CD8-positive, alpha-beta memory T cell (primary cell): ENCODE measurements at places on chromosomes 4 and X.
A peak's percentile ranks its signal among the peaks of the same experiment; 100 is the strongest.

DNA sequence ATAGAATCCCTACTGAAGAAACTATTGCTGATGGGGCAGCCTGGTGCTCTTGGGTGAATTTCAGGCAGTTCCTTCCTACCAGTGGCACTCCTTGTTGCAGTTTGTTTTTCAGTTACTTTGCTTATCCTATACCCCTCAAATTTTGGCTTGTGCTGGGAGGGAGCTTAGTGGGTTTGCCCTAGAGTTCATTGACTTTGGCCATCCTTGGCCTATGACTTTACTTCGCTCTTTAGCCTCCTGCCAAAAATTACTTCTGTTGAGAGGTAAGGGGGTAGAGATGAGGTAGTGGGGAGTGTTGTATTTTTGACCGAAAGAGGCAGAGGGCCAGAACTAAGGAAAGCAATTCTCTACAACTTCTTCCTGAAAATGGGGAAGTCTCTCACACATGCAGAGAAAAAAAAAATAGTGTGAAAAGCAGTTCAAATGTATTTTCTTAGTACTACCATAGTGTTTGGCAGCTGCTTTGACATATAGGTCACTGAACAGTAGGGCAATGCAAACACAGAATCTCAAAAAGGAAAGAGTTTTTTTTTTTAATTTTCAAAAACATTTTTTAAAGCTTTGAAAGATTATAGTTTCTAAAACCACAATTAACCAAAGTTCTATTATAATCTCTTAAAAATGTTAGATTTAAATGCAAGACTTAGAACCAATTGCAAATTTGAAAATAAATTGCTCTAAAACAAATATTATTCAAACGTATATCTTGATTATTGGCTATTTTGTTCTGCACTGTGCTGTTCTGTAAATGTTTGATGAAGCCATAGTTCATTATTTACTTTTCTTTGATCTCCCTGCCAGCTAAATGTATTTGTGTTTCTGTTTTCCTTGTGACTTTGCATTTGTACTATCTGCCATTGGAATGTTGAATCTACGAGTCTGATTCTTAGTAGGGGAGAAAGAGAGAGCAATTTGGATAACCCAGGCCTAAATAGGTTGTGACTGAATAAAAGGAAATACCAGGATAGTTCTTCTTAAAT is 73.6 kb downstream of the DCK start:
- no peak for DNase-seq

GRCh38 chr4:176810481-176811249 is 17.9 kb upstream of the VEGFC start:
- no peak for DNase-seq

DNA sequence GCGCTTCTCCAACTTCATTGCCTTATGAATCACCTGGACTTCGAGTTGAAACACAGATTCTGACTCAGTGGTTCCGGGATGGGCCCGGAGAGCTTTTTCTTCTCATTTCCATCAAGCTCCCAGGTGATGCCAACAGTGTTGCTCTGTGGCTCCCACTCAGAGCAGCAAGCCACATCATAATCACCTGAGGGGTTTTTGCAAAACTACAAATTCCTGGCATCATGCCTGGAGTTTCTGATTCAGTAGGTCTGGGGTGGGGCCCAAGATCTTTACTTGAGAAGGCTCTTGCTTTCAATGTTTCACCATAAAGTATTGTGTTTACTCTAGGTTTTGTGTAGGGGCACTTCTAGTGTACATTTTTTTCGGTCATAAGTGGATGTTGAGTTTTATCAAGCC is 7.0 kb downstream of the MTM1 start:
- DNase-seq: peak; percentile 41

GRCh38 chr4:18847249-18847890 is 825.8 kb upstream of the LCORL start:
- no peak for DNase-seq

GRCh38 chr4:118400356-118400755 is 47.6 kb upstream of the PRSS12 start:
- DNase-seq: no peak

GRCh38 chrX:41759817-41760216 is 35.8 kb downstream of the GPR82 start:
- DNase-seq: no peak

GRCh38 chr4:72860766-72861165 is 208.8 kb downstream of the COX18 start:
- no peak for DNase-seq

DNA sequence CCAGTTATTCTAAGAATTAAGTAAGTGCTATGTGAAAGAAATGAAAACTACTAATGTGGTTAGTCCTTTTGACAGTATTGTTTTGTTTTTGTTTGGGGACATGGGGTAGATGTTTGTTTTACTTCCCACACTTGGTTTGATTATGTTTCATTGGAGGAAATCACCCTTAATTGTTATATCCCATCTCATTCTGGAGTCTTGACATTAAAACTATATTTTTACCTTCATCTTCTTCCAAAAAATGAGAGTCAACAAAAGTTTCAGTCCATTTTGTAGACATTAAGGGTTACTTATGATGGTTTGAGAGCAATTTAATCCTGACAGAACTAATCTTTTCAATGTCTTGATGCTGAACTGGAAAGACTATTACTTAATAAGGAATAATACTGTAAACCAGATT is 108.7 kb downstream of the GPC3 start:
- DNase-seq: no peak

DNA sequence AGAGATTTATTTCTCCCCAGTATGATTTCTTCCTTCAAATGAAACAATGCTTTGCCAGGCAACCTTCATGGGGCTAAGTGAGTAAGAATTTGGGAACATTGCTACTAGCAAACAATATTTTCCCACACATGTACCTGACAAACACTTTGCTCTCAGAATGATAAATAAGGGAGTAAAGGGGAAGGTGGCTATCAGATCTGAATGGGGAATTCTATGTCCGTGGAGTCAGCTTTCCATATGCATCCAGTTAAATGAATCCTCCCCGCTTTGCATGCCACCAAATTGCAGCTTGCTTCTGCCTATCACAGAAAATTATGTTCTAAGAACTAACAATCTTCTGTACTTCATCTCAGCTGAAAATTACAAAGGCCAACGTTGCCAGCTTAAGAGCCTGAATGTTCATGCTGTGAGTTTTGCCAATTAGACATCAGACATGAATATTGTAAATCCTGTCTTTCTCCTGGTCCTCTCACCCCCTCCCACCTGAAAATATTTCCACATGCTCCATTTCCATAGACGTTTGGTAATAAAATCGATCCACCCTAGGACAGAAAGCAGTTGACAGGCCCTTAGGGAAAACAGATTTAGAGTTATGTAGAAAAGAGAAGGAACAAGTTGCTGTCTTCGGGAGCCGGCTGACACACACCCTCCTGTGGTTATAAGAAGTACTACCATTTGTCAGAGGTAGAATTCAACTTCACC is 6.3 kb downstream of the MEPE start:
- no peak for DNase-seq

- DNase-seq: no peak
Measured at GRCh38 chr4:128800701-128801284, 8.7 kb upstream of the JADE1 start.

- DNase-seq: no peak
Measured at GRCh38 chrX:105451401-105451800, 230.9 kb upstream of the TEX13A start.

- DNase-seq: no peak
Measured at GRCh38 chr4:8184061-8184460, 15.0 kb upstream of the SH3TC1 start.

- DNase-seq: no peak
Measured at GRCh38 chr4:151921386-151921785, 160.6 kb upstream of the GATB start.

- DNase-seq: no peak
Measured at GRCh38 chr4:126850286-126850685, 782.5 kb upstream of the INTU start.

- DNase-seq: no peak
Measured at GRCh38 chrX:87110142-87110541, 407.5 kb upstream of the KLHL4 start.

GRCh38 chr4:71732706-71733105 is 51.2 kb downstream of the GC start:
- no peak for DNase-seq

- no peak for DNase-seq
Measured at GRCh38 chr4:155544547-155544946, 122.1 kb upstream of the GUCY1A1 start.

DNA sequence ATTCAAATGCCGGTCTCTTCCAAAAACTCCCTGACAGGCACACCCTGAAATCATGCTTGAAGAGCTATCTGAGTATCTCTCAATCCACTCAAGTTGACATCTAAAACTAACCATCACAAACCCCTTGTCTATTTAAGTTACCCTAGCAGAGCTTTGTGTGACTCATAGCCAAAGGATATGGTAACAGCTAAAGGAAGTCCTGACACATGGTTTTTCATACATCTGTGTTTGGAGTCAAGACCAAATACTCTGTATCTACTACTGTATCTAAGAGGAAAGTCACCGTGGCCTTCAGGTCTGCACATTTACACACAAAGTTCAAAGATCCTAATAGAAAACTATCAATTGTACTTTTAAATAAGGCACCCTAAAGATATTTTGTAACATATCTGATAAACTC is 239.6 kb upstream of the VCX start:
- DNase-seq: no peak

DNA sequence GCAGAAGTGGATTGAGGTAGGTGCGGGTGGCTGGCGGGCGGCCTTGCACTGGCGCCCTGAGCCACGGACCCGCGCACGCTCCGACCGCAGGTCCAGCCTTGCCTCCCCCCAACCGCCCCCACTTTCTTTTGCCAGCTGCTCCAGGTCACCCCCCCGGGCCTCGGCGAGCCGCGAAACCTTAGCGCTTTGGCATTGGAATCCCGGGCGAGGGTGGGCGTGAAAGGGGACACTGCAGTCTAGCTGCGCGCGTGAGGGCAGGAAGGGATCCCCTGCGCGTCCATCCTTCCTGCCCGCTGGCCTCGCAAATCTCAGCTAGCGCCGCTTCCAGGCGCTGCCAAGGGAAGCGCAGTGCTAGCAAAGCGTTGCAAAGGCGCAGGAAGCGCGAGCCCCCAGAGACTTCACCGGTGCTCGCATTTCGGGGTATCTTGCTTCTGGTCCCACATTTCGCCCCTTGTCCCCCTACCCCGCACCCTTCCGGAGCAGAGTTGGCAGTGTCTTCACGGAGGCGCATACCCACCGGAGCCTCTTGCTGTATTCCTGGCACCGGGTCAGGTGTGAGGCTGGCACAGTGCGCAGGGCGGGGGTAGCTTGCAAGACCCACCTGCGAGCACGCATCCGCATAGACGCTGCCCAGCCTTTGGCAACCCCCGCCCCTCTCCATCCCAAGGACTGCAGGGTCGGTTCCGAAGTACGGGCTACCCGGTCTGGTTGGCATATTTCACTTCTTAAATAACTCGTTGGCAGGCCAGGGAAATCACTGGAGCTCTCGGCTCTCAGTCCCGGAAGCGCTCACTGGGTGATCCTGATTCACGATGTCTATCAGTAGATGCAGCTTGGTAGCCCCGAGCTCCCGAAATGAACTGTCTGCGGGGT is 104.4 kb downstream of the UCHL1 start:
- no peak for DNase-seq

- DNase-seq: no peak
Measured at GRCh38 chrX:109958266-109958665, 44.6 kb upstream of the TMEM164 start.

- peak; percentile 73 for DNase-seq
Measured at GRCh38 chr4:80365928-80366327, 30.4 kb downstream of the CFAP299 start.

DNA sequence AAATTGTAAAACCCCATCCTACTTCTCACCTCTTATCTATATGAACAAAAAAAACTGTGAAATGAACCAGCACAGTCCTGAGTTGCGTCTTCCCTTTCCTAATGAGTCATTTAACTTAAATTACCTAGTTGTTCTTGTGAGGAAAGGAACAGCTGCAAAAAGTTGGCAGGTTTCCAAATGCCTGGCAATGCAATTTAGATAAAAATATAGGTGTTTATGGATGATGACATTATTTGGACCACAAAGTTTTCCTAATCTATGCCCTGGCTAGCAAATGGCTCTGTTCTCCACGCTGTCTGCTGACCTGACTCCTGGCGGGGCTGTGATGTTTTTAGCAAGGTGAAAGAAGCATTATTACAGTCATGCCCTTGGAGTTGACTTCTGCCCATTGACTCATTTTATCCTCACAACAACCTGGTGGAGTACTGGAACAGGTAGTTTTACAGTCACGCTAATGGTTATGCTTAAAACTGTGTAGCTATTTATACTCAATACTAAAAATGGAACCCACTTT is 29.8 kb upstream of the RELL1 start:
- DNase-seq: no peak

DNA sequence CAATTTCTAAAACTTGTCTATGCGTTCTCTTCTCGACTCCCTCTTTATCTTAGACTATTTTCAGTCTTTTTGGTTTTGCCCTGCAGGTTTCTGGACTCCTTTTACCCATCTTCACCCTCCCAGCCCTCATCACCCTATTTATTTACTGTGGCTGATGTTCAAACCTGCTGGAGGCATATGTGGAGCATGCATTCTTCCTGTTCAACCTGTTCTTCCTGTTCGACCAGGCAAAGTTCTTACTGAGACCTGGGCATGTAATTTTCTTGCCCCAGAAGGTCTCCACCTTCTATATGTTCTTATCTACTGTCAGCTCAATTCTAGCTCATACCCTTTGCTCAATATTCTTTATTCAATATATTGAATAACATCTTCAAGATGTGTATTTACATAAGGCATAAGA is 69.4 kb upstream of the AGA start:
- no peak for DNase-seq

DNA sequence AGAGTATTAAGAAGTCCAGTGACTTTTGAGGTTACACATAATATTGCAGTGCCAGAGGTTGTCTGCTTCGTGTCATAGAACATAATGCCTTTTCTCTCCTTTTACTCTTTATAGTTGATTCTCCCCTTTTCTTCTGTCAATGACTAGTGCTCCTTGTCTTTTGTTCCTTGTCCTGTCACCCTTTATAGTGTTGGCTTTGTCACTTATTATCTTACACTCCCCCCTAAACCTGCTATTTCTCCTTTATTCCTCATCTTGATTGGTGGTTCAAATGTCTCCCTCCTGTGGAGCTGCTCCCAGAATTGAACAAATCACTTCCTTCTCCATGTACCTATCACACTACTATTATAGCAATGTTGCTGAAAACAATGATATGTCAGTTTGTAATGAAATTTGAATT is 856.6 kb upstream of the GRID2 start:
- no peak for DNase-seq

- DNase-seq: no peak
Measured at GRCh38 chr4:183863155-183863825, 41.8 kb upstream of the STOX2 start.

- no peak for DNase-seq
Measured at GRCh38 chr4:6703786-6704185, 5.9 kb downstream of the MRFAP1L1 start.

GRCh38 chr4:169245061-169245460 is 25.7 kb downstream of the SH3RF1 start:
- no peak for DNase-seq

GRCh38 chr4:102439236-102439614 is 61.9 kb upstream of the NFKB1 start:
- DNase-seq: no peak

- DNase-seq: no peak
Measured at GRCh38 chrX:70455366-70456202, 10.9 kb downstream of the DLG3 start.

- DNase-seq: no peak
Measured at GRCh38 chr4:173883821-173884220, 353.8 kb upstream of the HAND2 start.
